ENCODE measurements at places on chromosomes 3 and 15.
A peak's percentile ranks its signal among the peaks of the same experiment; 100 is the strongest.

- ATAC-seq, result no peak
Observed at GRCh38 chr3:11014752-11015151, 22.2 kb downstream of the SLC6A1 start.

DNA sequence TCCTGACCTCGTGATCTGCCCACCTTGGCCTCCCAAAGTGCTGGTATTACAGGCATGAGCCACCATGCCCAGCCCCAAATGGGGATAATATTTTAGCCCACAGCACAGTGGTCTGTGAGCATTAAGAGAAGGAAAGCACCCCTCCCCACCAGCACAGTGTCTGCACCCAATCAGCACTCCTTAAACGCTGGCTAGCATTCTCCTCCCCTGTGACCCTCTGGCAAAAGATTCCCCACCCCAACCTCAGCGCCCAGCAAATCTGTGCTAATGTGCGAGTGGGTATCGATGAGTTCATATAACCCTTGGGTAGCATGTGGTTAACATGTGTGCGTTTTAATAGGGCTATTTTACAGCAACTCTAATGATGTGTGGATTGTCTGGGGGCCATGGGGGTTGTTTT is 18.3 kb upstream of the EPHB3 start:
- ATAC-seq, result no peak

- ATAC-seq, result peak; percentile 98
Observed at GRCh38 chr15:38707802-38708671, 143.4 kb upstream of the RASGRP1 start.

DNA sequence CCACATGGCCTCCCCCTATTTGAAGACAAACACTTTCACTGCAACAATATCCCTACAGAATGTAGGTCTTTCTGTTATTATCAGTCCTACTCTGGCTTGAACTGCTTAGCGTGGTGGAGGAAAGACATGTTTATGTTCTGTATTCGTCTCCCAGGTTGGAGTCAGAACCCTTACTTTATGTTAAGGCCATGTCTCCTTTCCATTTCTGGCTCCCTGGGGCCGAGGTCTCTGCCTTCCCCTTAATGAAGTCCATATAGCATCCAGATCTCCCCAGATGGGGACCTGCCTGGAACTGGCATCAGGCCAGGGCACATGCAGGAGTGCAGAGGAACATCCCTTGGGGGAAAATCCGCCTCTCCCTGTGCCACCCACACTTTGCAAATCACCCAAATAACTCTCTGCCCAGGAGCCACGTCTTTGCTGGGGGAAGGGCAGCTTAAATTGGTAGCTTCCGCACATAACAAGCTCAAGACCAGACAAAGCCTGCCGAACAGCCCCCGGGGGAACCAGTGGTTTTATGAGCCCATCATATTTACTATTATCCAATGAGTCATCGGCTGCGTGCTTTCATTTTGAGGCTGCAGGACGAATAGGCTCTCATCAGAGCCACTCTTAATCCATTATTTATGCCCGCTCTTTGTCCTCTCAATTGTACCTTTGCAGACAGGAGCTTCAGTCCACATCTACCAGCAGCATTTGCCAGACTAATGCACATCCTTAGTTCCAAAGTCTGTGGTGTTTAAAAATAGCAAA is 237.0 kb downstream of the UACA start:
- peak; percentile 85 for ATAC-seq

DNA sequence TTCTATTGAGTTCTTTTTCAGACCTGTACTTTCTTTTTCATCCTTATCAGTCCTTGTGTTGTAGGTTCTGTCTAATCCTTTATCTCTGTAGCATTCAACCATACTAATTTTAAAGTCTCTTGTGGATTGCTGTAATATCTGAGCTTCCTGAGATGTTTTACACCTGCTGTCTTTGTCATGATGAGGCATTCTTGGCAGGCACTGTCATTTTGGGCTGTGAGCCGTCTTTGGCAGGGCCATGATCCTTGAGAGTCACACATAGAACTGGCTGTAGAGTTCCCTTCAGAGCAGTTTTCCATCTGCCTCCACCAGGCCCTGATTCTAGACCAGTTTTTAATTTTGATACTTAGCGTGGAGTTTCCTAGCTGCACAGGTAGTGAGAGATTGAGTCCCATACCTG is 6.7 kb downstream of the EFCC1 start:
- ATAC-seq, result no peak

DNA sequence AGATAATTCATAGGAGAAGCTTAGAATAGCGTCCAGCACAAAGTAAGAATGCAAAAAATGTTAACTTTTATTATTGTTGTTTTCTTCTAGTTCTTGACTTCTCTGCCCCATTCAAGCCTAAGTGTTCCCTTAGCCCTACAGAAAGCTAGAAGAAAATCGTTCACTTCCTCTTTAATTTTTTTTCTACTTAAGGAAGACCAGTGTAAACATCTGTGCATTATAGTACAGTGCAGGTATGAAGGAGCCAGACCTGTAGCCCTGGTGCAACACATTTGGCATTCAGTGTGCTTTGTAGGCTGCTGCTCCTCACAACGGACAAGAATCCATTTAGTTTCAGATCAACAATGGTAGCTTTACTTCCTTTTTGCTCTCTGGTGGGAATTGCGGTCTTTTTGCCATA is 127.8 kb upstream of the SLC7A14 start:
- peak; percentile 21 for ATAC-seq
